ENCODE measurements at places on chromosomes 6 and 20.

GRCh38 chr6:156396068-156396771 is 381.0 kb upstream of the ARID1B start:
- DNase-seq = no peak

GRCh38 chr6:89050155-89050554 is 30.4 kb upstream of the PNRC1 start:
- no peak for DNase-seq

- no peak for DNase-seq
These were observed 37.9 kb upstream of the IRAK1BP1 start for GRCh38 chr6:78829407-78829806.

DNA sequence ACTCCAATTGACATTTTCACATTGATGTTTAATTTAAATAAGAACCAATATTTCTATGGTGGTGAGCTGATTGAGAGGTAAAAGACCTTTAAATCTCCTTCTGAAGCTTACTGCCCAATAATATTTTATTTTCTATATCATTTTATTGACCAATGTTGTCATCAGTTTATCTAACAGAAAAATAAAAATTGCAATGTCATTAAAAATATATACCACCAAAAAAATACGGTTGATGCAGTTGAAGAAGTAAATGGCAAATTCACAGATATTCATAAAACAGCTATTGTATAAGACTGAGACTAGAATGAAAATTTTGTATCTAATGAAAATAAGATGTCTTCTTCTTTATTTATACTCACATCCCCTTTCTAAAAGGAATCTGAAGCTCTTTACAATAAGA is 1033.0 kb upstream of the FLRT3 start:
- no peak for DNase-seq

DNA sequence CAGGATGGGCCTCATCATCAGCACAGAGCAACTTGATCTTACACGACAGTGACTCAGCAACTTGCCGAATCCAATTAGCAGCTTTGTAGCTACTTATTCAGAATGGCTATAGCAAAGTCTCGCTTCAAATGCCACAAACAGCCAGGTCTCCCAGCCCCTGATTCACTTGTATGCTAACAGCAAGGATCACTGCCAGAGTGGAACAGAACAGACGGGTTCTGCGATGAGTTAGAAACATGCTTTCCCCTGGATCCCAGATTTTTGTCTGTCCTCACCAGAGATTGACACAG is 254.4 kb downstream of the NRN1 start:
- no peak for DNase-seq

DNA sequence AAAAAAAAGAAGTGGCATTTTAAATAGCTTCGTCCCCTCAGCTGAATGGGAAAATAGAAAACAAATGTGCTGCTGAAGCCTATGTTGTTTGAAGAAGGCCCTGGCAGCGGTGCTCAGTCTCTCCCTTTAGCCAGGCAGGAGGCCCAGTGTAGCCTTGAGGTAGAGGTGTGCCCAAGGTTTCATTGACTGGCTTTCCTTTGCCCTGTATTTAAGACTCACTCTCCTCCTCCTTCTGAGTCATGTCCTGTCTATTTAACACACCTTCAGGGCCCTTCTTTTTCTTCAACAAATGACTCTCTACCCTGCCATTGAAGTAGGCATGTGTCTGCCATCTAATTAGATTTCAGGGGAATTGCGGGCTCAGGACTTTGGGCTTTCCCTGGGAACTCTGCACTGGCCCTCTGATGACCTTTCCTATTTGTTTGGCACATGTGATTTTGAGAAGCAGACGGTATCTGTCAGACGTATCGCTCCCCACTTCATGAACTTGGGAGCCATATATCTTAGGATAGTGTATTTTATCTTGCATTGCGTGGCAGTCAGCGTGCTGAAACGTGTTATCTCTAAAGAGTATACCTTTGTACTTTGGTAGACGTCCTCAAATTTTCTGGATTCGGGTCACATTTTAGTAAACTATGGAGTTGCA is 4.3 kb downstream of the TJAP1 start:
- no peak for DNase-seq

DNA sequence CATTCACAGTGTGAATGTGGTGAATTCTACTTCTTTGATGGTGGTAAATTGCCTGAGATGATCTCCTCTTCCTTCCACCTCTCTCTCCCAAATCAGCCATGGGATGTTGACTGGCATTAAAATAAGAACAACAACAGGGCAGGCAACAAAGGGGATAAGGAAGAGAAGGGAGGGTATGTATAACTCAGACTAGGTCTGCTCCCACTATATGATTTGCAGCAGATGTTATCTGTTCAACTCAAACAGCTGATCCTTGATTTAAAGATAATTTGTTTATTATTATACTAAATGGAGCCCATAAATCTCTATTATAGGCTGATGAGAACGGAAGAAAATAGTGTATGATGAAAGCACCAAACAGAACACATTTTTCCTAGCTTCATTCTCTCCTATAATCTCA is 262.0 kb downstream of the BTBD3 start:
- DNase-seq = no peak

DNA sequence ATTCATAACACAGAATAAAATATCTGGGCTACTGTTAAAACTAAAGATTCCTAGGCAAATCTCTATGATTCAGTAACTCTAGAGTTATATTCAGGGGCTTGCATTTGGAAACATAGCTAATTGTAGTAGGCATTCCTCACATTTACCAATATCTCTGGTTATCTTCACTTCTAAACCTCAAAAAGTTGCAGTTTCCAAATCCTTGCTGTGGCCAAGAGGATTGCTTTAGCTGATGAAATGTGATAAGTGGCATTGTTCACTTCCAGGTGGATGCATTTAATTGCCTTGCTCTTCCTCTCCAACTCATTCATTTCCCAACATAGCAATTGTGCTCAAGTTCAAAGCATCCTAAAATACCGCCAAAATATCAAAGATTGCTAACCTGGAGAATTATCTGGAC is 246.6 kb downstream of the GRIK2 start:
- DNase-seq = no peak

DNA sequence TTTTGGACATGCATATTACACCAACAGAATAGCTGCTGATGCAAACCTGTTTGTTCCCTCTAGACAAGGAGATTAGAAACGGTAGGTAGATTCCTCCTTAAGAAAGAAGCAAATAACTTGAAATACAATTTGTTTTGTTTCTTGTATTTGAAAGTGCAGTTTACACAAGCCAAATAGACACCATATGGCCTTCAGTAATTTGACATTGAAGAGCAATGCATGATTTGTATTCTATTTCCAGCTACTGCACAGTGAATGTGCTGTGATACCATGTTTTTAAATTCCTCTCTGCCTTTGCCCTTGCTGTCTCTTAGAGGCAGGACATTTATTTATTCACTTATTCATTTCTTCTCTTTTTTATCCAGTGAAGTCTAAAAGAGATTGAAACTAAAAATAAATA is 31.9 kb upstream of the ANKEF1 start:
- no peak for DNase-seq

DNA sequence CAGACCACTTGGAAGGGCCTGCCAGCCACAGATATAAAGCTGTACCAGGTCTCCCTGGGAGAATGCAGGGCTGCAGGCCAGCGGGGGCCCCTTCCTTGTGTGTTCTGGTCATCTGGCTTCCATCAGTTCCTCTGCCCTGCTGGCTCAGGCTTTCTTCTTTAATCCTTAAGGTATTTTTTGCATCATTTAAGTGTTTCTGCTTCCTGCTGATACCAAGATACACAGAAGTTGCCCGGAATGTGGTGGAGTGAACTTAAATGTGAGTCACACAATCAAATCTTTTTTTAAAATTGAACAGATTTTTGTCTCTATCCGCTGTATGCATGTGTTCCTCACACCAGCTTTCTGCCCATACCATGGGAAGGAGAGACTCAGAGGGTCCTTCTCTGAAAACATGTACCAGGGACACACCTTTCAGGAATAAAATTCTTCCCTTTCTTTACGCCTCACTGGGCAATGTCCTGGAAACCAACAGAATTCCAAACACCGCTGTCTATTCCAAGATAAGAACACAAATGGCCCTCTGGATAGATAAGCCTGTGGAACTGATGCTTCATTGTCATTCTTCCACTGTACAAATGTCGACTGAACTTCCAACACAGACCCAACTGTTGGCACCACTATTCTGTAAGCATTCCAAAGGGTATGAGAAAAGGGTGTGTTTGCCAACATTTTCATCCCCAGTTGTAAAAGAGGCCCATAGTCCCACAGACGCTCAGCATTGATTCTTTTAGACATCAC is 206.2 kb upstream of the MYLIP start:
- DNase-seq = peak; percentile 85
